ENCODE measurements at places on chromosomes 3 and 15.

DNA sequence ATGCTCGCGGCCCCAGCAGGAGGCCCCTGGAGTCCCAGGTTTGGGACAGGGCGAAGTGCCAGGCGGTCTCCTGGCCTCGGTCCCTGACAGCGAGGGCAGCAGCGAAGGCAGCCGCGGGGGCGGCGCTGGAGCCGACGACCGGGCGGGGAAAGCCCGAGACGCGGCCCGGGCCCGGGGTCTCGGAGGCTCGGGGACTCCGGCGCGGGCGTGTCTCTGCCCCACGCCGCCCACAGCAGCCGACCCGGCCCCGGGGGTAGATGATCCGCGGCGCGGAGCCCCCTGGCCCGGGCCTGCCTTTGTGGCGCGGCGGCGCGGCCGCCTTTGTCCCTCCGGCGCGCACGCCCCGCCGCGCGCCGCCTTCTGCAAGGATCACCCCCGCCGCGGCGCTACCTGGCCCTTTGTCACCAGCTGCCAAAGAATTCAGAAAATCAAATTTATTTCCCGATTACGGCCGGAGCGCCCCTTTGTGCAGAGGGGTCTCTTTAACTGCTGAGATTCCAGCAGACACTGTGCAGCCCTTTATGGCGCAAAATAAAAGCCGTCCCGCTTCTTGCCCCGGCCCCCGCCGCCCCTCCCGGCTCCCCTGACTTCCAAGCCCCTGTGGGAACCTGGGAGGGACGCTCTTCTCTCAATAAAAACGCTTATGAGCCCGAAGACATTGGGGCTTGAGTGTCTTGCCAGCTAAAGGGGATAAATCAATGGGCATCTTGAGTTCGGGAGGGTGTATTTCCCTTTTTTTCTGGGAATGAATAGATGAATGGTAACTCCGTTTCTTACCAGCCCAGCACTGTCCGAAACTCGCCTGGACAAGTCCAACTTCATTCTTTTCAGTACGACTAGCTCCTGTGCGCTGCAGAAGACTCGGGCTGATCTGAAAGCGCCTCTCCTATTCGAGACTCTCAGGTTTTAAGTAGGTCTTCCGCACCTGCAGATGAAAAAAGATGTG, 68.4 kb downstream of the HES1 start:
- no peak for DNase-seq

DNA sequence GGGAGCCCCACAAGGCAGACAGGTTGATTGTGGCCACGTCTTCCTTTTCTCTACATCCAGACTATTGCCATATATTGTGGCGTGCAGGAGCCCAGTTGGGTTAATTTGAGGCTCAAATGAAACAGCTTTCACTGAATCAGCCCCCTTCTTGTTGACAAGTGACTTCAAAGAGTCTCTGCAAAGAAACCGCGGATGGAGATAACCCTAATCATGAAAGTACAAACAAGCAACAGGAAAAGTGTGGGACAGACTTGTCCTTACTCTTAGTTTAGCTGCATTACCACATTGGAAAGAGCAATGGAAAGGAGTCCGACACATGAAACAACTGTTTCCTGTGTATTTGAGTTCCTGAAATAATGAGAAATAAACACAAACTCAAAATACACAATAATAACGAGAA, 3.3 kb downstream of the TMEM40 start:
- no peak for DNase-seq

DNA sequence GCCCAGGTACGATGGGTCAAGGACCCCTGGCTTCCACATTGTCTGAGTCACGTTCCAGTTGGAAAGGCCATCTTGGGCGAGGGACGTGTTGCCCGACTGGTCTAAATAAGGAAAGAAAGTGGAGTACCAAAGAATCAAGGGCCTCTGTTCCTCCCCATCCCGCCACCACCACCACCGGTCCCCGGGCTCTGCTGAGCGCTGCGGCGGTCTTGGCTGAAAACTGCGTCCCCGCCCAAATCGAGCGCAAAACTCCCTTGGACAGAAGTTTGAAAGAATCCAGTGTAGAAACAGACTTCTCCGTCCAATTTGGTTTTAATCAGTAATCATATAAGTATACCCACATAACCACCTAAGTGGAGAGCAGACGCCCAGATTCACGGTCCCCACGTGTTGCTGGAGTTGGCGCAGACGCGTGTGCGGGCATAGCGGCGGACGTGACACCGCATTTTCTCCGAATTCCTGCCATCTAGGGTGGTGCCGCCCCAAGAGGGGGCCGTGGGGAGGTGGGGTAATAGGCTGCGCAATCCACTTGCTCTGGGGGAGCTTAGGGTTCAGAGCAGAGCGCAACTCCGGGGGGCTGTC, 243.8 kb upstream of the TOPAZ1 start:
- no peak for DNase-seq

DNA sequence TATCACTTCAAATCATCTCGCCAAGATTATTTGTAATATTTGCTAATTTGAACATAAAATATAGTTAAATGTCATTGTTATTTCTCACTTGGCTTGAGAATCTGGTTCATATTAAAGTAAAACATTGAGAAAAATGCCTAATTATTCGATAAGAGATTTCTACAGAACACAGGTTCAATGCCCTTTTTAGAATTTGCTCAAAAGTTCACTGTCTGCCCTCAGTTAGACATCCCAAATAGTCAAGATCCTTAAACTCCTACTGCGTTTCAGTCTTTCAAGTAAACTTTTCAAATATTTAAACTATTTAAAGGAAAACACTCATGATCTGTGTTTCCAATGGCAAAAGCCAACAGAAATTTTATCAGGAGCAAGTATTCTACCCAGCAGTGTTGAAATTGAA, 204.1 kb upstream of the AGTR1 start:
- no peak for DNase-seq

DNA sequence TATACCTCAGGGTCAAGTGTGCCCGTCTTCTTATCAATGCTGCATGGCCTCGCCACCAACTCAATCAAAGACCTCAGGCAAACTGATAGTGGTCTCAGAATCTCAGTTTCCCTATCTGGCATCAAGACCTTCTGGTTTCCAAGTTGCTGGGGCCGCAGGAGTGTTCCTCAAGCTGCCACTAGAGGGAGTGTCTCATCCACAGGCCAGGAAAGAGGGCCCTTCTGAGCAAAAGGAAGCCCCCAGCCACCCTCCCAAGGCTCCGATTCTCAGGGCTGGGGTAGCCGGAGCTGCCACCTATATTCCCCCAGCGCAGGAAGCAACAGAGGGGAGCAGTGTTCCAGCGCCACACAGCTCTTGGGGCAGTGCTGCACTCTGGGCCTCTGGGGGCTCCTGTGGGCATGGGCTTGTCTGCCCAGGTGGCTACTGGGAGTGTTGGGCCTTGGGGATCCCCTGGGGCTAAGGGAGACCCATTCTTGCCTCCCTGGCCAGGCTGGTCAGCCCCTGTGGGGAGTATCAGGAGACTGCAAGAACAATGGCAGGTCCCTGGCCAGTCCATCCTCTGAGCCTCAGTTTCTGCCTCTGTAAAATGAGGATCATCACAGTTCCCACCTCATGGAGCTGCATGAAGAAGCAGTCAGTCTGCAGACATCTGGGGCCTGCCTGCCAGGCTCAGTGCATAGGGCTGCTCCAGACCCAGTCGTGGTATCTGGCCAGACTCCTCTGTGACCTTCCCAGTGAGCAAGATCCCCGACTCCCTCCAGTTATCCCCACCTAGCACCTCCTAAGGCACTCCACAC, 23.4 kb upstream of the SEC13 start:
- DNase-seq, result no peak

- DNase-seq, result no peak
Observed at GRCh38 chr3:185330238-185330637, 32.7 kb upstream of the MAP3K13 start.

- DNase-seq, result peak; percentile 9
Observed at GRCh38 chr3:71710906-71711494, 14.2 kb downstream of the EIF4E3 start.

DNA sequence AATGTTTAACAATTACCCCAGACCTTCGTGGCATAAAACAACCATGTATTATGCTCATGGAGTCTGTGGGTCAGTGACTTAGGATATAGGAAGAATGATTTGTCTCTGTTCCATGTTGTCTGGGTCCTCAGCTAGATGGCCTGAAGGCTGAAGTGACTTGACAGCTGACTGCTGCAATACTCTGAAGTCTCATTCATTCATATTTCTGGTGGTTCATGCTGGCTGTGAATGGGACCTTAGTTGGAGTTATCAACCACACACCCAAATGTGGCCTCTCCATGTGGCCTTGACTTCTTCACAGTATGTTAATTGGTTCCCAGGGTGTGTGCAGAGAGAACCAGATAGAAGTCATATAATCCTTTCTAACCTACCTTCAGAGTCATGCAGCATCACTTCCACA, 145.1 kb upstream of the BFSP2 start:
- no peak for DNase-seq

GRCh38 chr15:89976246-89976600, 24.9 kb upstream of the ZNF710 start:
- no peak for DNase-seq

DNA sequence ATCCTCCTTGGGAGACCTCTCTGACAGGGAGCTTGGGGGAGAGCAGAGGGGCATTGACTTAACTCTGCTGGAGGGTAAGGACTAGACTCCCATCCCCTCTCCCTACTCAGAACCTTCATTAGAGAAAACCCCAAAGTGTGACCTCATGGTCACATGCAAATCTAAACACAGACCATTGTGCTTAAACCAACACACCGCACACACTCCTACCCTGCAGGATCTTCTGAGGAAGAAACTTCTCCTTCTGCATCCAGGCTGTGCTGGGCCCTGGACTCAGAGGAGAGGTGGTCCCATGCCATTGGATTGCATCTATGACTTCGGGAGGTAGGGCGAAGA, 805 bp upstream of the PARP16 start:
- no peak for DNase-seq

- DNase-seq, result no peak
Observed at GRCh38 chr3:14210290-14210688, 31.7 kb downstream of the LSM3 start.

DNA sequence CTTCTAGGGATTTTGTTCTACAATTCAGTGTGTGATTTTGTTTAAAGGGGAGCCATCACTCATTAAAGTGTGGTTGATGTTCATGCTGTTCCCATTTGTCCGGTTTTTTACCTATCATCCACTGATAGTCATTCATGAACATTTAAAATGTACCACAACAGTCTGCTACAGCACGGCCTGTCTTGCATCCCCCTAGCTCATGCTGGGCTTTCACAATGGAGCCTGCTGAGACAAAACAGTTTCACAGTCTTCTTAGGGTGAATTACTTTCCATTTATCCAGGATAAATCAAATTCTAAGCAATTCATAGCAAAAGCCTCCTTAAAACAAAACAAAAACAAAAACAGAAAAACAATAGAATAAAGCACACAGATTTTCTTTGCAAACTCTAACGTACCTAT, 627.2 kb downstream of the CADM2 start:
- no peak for DNase-seq

GRCh38 chr15:52257734-52258062, 37.9 kb downstream of the MYO5C start:
- DNase-seq, result peak; percentile 68

GRCh38 chr3:155984791-155985417, 114.5 kb downstream of the GMPS start:
- DNase-seq, result no peak

DNA sequence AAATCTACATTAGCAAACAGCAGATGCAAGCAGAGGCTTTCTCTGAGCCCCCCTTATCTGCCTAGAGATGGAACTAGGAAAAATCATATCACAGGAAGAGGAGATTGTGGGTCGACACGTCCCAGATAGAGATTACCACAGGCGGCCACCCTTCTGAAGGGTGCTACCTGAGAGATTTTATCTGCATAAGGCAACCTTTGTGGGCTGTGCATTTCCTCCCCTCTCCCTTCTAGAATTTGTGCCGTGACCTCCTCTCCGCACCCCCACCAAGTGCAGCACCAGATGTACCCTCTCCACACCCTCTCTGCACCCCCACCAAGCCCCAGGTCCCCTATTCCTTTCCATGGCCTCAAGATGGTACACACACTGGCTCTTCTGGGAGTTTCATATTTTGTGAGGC, 27.4 kb downstream of the METTL6 start:
- DNase-seq, result no peak

- DNase-seq, result no peak
Observed at GRCh38 chr3:195221876-195222617, 48.9 kb downstream of the XXYLT1 start.

DNA sequence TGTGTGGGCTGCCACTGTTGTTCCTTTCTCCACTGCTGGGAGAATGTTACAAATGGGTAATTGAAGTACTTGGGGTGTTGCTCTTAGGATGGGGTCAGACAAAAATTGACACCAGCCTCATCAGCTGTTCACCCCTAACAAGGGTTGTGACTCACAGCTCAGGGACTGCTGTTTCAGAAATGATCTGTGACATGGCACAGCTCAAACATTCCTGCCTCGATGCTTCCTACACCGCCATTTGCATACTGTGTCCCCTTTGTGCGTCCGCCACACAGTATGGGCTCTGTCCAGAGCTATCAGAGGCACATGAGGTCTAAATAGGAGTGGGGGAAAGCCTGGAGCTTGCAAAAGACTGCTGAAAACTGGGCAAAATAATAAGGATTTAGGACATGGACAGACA, 43.9 kb downstream of the CCNL1 start:
- no peak for DNase-seq

DNA sequence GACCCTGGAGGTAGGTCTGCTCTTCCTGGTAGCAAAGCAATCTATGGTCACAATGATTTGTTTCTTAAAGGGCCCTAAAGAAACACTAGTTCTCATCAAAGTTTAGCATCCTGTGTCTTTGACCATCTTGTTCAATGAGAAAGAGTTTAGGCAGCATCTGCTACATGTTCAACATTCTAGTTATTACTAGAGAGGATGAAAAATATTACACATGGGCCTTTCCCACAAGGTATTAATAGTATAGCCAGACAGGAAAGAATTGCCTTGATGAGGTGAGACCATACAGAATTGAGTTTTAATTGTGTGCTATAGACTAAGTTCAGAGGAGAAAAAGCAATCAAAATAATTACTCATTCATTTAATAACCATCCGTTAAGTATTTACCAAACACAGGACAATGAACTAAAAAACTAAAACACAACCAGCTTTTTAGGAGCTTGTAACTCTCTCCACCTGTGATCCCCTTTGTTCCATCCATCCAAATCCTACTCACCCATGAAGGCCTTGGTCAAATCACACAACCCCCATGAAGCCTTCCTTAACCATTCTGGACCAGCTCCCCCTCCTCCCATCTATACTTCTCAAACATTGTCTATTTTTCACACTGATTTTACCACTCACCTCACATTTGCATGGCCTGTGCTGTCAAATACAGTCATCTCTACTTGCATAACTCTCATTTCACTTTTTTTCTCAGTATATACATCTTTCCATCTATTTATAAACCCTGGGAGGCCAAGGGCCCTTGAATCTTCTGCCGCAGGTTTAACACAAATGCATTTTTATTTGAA, 122.9 kb downstream of the RORA start:
- no peak for DNase-seq

GRCh38 chr15:48759921-48760320, 50.9 kb downstream of the CEP152 start:
- no peak for DNase-seq

All from NCI-H524 treated with DMSO at 0.1 percent for 48 hours (cell line).